ENCODE measurements at places on chromosomes 3 and 15.

DNA sequence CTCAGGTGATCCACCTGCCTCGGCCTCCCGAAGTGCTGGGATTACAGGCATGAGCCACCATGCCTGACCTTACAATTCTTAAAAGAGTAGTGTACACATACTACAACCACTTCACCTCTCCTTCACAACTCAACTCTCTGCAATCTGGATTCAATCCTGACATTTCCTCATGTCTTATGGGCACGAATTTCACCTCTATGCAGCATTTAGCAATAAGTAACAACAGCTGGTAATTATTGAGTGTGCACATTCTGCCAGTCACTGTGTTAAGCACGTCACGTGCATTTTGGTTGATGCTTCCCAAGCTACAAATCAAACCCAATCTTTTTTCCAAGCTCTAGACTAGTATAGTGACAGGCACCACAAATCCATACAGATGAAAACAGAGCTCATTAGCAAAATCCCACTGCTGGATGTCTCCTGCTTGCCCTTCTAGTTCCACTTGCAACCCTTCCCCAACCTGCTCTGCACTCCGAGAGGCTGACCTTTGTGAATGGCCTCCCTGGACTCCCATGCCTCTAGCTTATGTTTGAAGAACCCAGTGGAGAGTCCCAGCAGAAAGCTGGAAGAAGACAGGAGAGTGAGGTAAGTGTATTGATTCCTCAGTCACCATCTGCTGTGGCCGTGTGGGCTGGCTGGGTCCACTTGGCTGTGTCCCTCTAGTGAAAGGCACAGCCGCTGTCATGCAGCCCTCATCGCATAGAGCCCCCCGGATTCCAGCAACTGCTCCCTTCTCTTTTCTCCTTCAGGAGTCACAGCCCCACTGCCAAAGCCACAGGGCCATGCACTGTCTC, 176.5 kb downstream of the MEX3B start:
- no peak for DNase-seq

- no peak for DNase-seq
Measured at GRCh38 chr3:154018100-154018696, 103.0 kb upstream of the ARHGEF26 start.

- DNase-seq: no peak
Measured at GRCh38 chr3:10653241-10653640, 147.9 kb upstream of the ATP2B2 start.

- no peak for DNase-seq
Measured at GRCh38 chr3:58394339-58394738, 39.3 kb downstream of the PDHB start.

DNA sequence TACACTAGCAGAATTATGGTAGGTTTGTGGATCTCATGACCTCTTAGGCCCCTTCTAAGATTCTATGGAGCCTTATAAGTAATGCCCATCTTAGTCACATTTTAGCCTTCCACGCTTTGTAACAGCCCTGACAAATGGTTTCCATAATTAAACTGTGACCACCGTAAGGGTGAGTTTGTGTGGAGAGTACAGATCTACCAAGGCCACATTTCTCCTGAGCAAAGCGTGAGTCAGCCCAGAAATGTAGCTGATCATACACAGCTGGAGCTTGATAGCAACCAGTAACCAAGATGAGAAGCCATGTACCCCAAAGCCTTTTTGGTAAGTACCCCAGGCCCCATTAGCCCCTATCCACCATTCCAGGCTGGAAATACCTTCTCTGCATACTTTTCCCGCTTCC, 31.7 kb downstream of the CHAC1 start:
- no peak for DNase-seq

Data from left hindlimb (tissue), 1 donor.